Inflammatory macrophage (primary cell): ENCODE measurements at places on chromosomes 12 and 14.

DNA sequence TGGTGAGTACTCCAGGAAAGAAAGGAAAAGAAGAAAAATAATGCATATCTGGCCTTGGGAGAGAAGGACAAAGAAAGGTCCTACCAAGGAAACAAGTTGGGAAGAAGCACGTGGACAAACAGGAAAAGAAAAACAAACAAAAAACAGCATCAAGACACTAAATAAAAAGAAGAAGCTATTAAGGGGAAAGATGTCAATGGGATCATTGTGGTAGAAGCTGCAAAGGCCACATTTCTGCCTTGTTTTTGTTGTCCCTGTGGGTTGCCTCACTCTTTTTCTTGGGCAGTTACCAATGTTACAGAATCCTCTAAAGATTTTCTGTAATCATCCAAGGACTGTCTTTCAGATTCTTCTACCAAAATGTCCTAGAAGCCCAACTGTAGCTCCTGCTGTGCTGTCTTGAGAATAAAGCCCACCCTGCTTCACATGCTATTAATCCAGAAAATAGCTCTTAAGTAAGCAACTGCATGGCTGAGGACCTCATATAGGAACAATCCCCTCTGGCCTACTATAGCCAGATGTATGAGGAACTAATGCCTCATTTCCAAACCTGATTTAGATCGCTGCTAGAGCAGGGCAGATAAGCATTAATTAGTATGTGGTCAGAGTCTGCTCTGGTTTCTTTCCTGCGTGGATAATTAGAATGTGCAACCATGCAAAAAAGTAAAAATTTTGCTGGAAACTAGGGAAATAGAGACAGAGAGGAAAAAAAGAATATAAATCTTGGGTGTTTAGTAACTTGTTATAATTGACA, 10.2 kb upstream of the CPNE8 start:
- no peak for DNase-seq

GRCh38 chr12:124391340-124392261, 96.7 kb downstream of the RFLNA start:
- DNase-seq, result peak; percentile 87

GRCh38 chr12:106044773-106045172, 94.0 kb downstream of the NUAK1 start:
- DNase-seq, result no peak

DNA sequence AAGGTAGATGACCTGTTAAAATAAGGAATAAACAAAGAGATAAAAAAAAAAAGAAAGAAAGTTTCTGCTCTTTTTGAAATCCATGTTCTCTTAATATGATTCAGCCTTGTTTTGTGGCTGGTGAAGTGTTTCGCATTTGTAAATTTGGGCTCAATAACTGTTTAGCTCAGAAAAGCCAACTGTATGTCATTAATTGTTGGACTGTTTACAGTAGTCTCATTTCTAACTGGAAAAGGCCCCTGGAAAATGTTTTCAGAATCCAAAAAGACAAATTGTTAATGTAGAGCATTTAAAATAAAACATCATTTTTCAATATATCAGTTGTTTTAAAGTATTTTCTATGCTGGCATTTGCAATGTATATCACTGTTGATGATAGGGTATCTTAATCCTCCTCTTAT, 47.4 kb upstream of the DYRK2 start:
- DNase-seq, result no peak

DNA sequence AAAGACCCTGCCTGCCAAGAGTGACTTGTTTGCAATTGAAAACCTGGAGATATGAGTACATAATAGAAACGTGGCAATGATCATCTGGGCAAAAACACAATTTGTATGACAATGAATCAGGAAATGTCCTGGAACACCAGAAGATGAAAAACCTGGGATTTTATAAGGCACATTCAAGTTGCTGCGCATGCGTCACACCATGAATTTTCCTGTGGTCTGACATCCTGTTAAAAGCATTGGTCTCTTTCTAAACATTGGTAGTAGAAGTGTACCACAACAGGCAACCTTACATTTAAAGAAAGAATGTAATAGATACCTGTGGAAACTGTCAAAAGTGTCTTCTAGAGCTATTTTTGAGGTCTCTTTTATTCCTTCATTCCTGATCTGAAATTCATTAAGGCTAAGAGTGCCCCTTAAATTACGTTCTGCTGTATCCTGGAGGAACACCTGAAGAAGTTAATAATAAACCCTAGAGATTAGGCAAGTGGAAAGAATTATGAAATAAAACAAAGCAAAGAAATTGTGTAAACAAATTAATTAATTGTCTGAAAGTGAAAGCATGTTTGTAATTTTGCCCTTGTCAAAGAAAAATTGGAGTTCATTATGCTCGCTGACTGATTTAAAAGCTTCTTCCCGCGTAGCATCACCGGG, 676.5 kb downstream of the DIO2 start:
- no peak for DNase-seq

DNA sequence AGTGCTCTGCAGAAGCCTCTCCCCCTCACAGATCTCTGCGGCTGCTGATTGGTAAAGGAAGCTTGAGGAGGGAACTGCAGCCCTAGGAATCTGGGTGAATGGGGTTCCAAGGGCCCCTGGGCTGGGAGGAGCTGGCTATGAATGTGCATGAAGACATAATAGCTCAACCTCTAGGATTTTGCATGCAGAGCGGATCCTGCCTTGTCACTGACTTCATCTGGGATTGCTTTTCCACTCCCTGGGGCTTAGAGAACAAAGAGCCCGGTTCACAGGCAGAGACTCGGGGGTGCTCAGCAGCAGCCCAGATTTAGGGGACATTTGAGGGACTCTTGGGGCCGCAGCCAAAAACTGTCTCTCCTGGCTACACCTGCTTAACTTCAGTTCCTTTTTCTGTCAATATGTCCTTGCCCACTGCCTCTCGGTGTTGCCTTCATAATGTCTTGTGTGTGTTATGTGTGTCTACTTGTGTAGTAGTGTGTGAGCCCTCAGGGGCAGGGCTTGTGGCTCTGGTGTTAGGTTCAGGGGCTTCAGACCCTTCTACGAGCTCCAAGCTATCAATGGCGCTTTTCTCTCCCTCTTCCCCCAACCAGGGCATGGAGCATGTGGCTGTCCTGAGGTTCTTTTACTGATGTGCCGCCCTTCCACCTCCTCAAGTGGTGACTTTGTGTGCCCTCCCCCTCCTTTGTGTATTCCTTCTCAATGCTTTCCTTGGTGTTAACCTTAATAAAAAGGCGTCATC, 1.9 kb downstream of the CCDC184 start:
- no peak for DNase-seq

DNA sequence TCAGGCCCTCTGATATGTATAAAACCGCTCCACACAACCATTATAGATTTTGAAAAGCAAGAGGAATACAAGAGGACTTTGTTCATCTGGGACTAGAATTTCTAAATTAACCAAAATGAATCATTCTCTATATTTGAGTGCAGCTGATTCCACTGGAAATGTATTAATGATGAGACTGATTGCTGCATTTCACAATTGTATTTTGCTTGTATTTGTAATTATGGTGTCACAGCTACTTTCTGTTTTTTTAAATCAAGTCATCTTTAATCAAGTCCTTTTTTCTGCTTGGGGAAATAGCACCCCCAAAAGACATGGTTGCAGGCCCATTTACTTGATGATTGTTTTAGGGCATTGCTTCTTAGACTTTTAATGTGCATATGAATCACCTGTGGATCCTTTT, 162.4 kb downstream of the KICS2 start:
- DNase-seq, result no peak

GRCh38 chr12:33265900-33266299, 173.7 kb downstream of the SYT10 start:
- no peak for DNase-seq
